Stimulated activated CD8-positive, alpha-beta memory T cell treated with anti-CD3 and anti-CD28 coated beads, Interleukin-2, amount 100 ng/mL, for 1 hour (primary cell): ENCODE measurements at places on chromosomes 5 and 9.
A peak's percentile ranks its signal among the peaks of the same experiment; 100 is the strongest.

GRCh38 chr9:72278959-72279358 lies 86.0 kb downstream of the ZFAND5 start:
- DNase-seq: no peak

DNA sequence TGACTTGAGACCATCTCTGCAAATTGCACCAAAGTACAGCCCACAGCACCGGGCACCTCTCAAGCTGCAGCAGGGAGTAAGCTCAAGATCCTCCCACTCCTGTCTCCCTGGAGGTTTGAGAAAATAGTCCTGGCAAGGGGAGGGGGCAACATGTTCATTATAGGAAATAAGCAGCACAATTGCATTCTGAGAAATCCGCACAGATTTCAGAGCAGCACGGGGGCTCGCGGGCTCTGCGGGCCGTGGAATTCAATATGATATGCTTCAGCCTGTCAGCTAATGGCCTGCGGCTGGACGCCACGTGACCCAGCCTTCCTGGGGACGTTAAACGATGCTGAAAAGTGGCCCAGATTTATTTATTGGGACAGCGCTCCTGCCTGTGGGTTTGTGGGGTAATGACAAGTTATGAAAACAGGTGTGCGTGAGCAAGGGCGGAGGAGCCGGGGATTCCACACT lies 156.4 kb downstream of the DAB2IP start:
- DNase-seq: no peak

- peak; percentile 31 for DNase-seq
Observed at GRCh38 chr9:36407122-36407723, 7.2 kb upstream of the RNF38 start.

- peak; percentile 37 for DNase-seq
Observed at GRCh38 chr5:179166886-179167841, 107.0 kb downstream of the ZNF354C start.

- DNase-seq: no peak
Observed at GRCh38 chr9:128275198-128276007, at the start of gene GOLGA2. TSS of gene GOLGA2 (minus strand) at chr9:128276007. CDS start at chr9:128275976, 31 bp downstream.

GRCh38 chr9:1875921-1876448 lies 139.2 kb upstream of the SMARCA2 start:
- DNase-seq: no peak

DNA sequence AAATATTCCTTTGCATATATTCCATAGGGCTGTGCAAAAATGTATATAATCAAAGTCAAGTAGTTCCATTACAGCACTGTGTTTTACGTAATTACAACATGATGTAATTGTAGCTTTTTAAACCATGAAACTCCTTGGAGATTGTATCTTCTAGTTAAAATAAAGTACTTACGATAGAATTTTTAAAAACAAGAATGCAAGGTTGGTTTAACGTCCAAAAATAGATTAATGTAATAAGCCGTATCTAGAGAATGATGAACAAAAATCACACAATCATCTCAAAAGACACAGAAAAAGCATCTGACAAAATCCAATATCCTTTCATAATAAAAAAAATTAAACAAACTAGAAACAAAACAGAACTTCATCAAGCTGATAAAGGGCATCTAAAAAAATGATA lies 86.2 kb downstream of the DENND1A start:
- no peak for DNase-seq
